Brain (organoid and tissue), 16 donors: ENCODE measurements at places on chromosomes 7 and 10.

- no peak for DNase-seq
Measured at GRCh38 chr7:80249619-80250295, 115.1 kb downstream of the GNAI1 start.

- DNase-seq = no peak
Measured at GRCh38 chr7:155234158-155234492, 63.6 kb upstream of the INSIG1 start.

- no peak for DNase-seq
Measured at GRCh38 chr10:133465950-133466474, 12.3 kb downstream of the SCART1 start.

GRCh38 chr10:62810156-62810902 lies 5.8 kb downstream of the ADO start:
- DNase-seq = no peak

GRCh38 chr7:72032934-72033333 lies 379.2 kb downstream of the CALN1 start:
- no peak for DNase-seq

DNA sequence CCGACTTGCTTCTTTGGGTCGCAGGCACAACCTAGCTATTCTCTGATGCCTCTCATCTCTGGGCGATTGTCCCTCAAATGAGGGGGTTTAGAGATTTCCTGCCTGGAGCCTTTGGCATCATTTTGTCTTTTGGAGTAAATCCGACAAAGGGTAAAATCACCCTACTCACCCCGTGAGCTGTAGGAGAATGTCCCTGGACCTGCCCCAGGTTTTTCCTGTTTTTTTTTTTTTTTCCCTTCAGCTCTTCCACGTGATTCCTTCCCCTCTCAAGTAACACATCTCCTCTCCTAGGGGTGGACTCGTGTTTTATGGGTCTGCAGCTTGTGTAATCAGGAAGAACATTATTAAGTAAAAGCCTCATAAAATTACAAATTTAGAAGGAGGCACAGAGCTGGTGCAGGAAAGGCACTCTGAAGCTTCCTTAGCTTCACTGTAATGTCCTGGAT lies 128.4 kb upstream of the ZNF746 start:
- DNase-seq = no peak

DNA sequence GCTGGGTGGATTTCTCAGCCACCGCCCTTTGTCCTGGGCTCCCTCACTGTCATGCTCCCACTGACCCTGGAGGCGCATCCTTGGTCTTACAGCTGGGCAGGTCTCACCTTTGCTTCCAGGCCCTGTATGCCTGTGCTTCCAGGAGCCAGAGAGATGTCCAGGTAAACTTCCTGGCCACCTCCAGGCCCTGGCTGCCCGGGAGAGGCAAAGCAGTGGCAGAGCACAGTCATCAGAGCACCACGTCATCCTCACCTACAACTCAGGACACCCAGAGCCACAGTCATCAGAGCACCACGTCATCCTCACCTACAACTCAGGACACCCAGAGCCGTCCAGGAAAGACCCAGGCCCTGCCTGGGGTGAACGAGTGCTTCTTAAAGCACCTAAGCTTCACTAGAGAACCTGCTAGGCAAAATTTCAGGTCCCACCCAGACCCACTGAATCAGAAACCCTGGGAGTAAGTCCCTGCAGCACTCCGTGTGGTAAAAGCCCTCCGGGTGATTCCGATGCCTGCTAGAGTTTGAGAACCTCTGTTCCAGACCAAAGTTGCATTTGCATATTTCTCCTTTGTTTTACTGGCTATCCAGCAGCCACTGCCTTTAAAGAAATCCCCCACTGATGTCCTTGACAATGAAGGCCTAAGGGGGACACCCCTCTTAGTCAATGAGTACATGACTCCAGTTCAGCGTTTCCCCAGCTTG lies 62.3 kb downstream of the DLG5 start:
- no peak for DNase-seq

GRCh38 chr10:104472957-104473745 lies 119.5 kb downstream of the CFAP58 start:
- no peak for DNase-seq

DNA sequence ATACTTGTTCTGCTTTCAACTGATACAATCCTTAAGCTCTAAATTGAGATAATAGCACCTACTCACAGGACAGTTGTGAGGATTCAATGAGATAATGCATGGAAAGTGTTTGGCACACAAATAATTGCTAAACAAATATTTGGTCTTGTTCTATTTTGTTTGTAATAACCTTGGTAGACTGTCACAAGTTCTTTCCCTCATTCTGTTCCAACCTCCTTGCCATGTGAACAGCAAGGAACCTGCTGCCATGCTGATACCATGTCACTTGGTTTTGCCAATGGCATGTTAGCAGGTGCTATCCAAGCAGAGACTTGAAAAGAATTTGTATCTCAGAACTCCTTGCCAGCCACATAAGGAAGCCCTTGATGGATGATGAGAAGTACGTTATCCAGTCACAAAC lies 24.8 kb upstream of the TECTB start:
- no peak for DNase-seq
